ENCODE measurements at places on chromosomes 16 and 17. TPM values are rescaled to one million over a fixed set of nuclear protein-coding genes. Genes with fewer than 3 reads are reported as not detected.

GRCh38 chr16:88804552-88805339 lies 1.2 kb downstream of the CDT1 start:
- peaks cover 12% of the 10 kb centered on the region for H3K4me1 ChIP-seq
- DNase-seq: no peak
- H3K27ac ChIP-seq: peak overlapping the region; percentile 63
- no peaks in the 10 kb centered on the region for H3K27me3 ChIP-seq

DNA sequence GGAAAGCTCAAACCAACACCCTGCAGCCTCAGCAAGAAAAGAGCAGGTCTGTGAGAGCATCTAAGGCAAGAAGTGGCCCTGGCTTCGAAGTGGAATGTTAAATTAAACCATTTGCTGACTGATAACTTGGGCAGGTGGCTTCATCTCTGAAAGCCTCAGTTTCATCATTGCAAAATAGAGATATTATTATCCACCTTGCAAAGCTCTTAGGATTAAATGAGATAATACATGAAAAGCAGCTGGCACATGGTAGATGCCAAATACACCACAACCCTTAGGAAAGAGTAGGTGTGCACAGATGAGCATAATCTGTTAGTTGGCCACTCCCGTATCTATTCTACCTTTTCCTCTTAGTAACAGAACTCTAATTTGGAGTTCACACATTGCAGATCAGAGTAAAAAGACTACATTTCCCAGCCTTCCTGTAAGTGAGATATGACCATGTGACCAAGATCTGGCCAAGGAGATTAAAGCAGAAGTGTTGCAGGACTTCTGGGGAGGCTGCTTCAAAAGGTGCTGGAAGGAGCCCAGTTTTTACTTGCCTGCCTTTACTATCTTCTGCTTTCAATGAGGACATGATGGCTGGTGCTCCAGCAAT lies 288.7 kb downstream of the SOX9 start:
- no peaks in the 10 kb centered on the region for H3K4me1 ChIP-seq
- peaks cover 37% of the 10 kb centered on the region for H3K27me3 ChIP-seq
- no peaks in the 10 kb centered on the region for H3K36me3 ChIP-seq
- H3K4me3 ChIP-seq: no peak overlapping the region
- H3K27ac ChIP-seq: no peak overlapping the region

- peaks cover 8% of the 10 kb centered on the region for H3K36me3 ChIP-seq
- H3K27ac ChIP-seq: no peak overlapping the region
- no peaks in the 10 kb centered on the region for H3K27me3 ChIP-seq
- H3K4me1 ChIP-seq: no peaks in the 10 kb centered on the region
- peak overlapping the region; percentile 42 for H3K4me3 ChIP-seq
Measured at GRCh38 chr17:40190197-40191021, 13.1 kb downstream of the RAPGEFL1 start.

- no peak for DNase-seq
- no peaks in the 10 kb centered on the region for H3K27me3 ChIP-seq
- H3K36me3 ChIP-seq: no peaks in the 10 kb centered on the region
- H3K4me3 ChIP-seq: no peak overlapping the region
- H3K4me1 ChIP-seq: no peaks in the 10 kb centered on the region
Measured at GRCh38 chr17:59002848-59003247, 103.8 kb downstream of the TRIM37 start.

DNA sequence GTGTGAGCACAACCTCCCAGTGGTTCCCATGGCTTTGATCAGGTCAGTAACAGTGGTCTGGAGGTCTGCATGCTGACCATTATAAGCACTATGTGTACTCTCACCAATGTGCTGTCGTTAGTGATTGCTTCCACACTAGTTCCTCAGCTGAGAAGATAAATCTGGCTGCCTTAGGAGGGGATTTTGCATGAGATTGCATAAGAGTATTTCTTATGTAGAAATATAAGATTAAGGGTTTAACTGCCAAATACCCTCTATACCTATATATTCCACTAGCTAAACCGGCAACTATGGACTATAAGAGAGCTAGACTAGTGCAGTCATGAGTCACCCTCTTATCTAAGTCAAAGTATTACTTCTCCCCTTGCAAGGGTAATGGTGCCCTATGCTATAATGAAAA lies 580.2 kb downstream of the CDH11 start:
- no peaks in the 10 kb centered on the region for H3K4me1 ChIP-seq
- no peaks in the 10 kb centered on the region for H3K36me3 ChIP-seq
- no peak overlapping the region for H3K27ac ChIP-seq
- no peak overlapping the region for H3K4me3 ChIP-seq
- H3K27me3 ChIP-seq: no peaks in the 10 kb centered on the region

- peaks cover 43% of the 10 kb centered on the region for H3K4me1 ChIP-seq
- DNase-seq: no peak
Measured at GRCh38 chr16:53087101-53087500, 32.3 kb downstream of the CHD9 start.

GRCh38 chr16:48136547-48137360 lies 19.0 kb downstream of the ABCC12 start:
- H3K27me3 ChIP-seq: no peaks in the 10 kb centered on the region
- DNase-seq: no peak

GRCh38 chr16:50505115-50505514 lies 43.1 kb upstream of the NKD1 start:
- H3K4me1 ChIP-seq: peaks cover 2% of the 10 kb centered on the region
- no peaks in the 10 kb centered on the region for H3K36me3 ChIP-seq
- no peaks in the 10 kb centered on the region for H3K27me3 ChIP-seq
- no peak overlapping the region for H3K27ac ChIP-seq
- H3K4me3 ChIP-seq: no peak overlapping the region
- DNase-seq: no peak

DNA sequence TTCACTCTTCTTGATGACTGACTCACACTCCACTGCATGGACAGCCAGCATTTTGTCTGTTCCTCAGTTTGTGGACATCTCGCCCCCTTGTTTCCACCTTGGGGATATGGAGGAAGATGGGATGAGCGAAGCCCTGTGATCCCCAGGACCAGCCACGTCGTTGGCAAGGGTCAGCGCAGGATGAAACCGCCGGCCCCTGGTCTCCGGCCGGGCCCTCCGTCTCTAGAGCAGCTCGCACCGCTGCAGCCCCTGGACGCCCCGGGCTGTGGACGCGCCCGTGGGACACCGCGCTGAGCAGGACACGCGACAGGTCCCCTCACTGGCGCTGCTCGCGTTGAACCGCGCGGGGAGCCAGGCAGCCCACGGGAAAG lies 604 bp upstream of the ZC3H18 start:
- H3K27ac ChIP-seq: no peak overlapping the region
- no peaks in the 10 kb centered on the region for H3K27me3 ChIP-seq

GRCh38 chr17:19909139-19909538 lies 41.4 kb upstream of the ULK2 start:
- no peaks in the 10 kb centered on the region for H3K27me3 ChIP-seq
- peaks cover 46% of the 10 kb centered on the region for H3K36me3 ChIP-seq
- H3K27ac ChIP-seq: no peak overlapping the region
- DNase-seq: no peak

DNA sequence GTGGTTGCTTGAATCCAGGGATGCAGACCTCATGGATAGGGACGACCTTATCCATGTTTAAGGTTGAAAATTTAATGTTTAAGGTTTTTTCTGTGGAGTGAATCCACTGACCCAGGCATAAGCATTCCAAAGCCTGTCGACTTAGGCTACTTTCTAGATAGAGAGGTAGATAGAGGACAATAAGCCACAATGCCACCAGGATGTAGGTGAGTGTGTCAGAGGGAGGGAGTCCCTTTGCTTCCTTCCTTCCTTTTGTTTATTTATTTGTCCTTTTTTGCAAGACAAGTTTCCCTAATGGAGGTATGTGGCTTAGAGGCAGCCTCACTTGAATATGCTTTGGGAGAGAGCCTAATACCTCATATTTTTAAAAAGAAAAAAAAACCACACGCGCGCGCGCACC lies 834.2 kb upstream of the SOX9 start:
- no peaks in the 10 kb centered on the region for H3K36me3 ChIP-seq
- H3K4me3 ChIP-seq: no peak overlapping the region
- DNase-seq: no peak
- H3K27ac ChIP-seq: no peak overlapping the region

DNA sequence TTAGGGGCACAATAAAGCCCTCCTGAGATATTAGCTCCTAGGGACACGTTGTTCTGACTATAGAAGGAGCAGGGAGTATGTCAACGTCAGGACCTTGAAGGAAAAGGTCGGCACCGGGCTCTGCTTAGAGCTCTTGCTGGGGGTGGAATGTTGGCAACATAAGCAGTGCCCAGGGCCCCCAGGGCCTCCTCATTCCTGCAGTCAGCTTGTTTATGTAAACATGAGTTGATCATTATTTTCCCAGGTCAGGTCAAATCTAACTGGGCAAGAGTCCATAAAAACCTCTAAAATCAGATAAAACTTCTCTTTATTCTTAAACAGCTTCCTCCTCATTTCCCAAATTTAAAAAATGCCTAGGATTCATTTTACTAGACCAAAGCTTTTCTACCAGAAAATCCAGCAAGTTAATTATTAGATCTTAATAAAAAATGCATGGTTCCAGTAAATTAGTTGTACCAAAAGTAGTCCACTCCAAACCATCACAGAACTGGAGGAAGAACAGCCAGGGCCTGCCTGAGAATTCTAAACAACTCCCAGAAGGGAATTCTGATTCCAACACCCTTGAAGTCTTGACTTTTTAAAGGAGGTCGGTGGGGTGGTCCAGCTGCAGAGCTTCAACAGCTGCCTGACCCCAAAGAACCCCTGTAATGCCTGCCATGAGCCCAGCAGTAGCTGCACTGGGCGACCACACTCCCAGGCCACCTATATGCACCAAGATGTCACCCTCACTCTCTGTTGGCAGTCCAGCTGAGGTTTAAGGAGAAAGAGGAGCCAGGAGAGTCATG lies 54.3 kb downstream of the AMFR start:
- no peaks in the 10 kb centered on the region for H3K4me1 ChIP-seq
- no peak for DNase-seq
- H3K27ac ChIP-seq: no peak overlapping the region
- no peaks in the 10 kb centered on the region for H3K27me3 ChIP-seq
- no peaks in the 10 kb centered on the region for H3K36me3 ChIP-seq

DNA sequence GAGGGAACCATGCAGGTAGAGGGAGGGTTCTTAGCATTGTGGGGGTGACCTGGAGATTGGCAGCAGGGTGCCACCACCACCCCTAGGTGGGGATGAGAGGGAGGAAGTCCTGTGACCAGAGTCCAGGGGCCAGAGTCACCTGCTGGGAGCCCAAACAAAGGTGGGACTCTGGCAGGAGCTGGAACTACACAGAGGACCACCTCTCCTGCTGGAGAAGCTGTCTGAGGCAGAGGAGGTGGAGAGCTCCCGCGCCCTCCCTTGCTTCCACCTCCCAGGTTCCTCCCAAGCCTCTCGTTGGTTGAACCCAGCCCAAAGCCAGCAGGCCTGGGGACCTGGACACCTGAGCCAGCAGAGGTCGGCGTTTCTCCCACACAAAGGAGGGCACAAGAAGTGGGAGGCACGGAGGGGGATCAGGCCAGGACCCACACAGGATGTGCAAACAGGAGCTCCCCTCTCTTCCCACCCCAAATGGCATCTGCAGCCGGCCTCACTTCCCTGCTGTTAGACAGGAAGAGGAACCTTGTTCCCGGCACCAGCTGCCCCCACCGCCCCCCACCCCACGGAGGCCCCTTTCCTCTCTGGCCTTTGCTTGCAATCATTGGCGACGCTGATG lies 154.6 kb downstream of the SEC14L1 start:
- H3K4me1 ChIP-seq: no peaks in the 10 kb centered on the region
- H3K4me3 ChIP-seq: no peak overlapping the region
- H3K36me3 ChIP-seq: no peaks in the 10 kb centered on the region
- H3K27me3 ChIP-seq: no peaks in the 10 kb centered on the region
- H3K27ac ChIP-seq: no peak overlapping the region
- DNase-seq: no peak

DNA sequence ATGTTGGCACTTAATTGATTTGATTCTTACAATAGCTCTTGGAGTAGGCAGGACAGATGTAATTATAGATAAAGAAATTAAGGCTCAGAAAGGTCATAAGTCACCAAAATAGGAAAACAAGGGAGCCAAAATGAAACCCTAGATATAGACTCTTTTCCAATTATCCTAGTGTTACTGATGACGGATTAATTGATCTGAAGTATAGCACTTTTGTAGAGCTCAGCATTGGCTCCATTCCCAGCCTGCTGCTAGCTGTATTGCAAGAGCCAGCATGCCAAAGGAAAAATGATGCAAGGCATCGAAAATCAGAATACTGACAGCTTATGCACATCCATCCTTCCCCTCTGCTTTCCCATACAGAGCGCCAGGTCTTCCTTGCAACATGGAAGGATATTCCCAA lies 21.6 kb upstream of the RASL10B start:
- no peak for DNase-seq
- H3K36me3 ChIP-seq: peaks cover 14% of the 10 kb centered on the region

- no peak overlapping the region for H3K4me3 ChIP-seq
- peaks cover 43% of the 10 kb centered on the region for H3K27me3 ChIP-seq
- DNase-seq: peak; percentile 20
- no peak overlapping the region for H3K27ac ChIP-seq
- H3K36me3 ChIP-seq: no peaks in the 10 kb centered on the region
- H3K4me1 ChIP-seq: peaks cover 17% of the 10 kb centered on the region
Measured at GRCh38 chr16:86292171-86292775, 218.1 kb upstream of the FOXF1 start.

- H3K27ac ChIP-seq: no peak overlapping the region
- H3K4me3 ChIP-seq: no peak overlapping the region
- H3K36me3 ChIP-seq: no peaks in the 10 kb centered on the region
- no peaks in the 10 kb centered on the region for H3K27me3 ChIP-seq
Measured at GRCh38 chr17:1197379-1197778, 17.6 kb upstream of the ABR start.

GRCh38 chr17:10600571-10600970 lies 51.1 kb upstream of the MYH2 start:
- H3K27me3 ChIP-seq: no peaks in the 10 kb centered on the region
- no peaks in the 10 kb centered on the region for H3K36me3 ChIP-seq
- H3K27ac ChIP-seq: no peak overlapping the region
- DNase-seq: no peak
- H3K4me3 ChIP-seq: no peak overlapping the region

DNA sequence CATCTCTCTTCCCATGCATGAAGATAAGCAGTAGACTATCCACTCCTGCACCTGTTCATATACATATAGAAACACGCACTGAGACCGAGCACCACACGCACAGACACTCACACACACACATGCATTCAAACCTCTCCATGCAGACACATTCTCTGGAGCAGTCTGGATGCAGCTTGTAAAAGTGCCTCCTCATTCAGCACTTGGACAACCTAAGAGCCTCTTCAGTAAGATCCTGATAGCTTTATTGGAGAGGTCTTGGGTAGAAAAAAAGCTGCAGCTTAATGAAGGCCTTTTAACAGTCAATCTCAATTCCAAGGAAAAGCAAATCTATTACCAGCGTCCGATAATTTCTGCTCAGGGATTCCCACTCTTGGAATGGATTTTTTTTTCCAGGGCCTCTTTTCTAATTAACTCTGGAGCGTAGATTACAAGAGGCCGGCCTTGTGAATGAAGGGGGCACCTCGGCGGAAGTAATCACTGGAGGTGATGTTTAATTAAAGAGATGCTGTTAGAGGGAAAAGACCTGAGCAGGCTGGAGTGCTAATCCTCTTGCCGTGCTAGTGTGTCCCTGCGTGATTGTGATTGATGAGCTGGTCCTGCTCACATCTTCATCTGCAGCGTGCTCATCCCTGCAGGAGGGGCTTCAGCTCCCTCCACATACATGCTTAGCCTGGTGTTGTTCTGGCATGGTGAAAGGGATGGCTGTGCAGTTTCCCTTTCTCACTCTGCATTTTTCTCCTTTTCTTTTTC lies 155.1 kb downstream of the RBFOX1 start:
- H3K4me1 ChIP-seq: no peaks in the 10 kb centered on the region
- H3K36me3 ChIP-seq: no peaks in the 10 kb centered on the region
- no peaks in the 10 kb centered on the region for H3K27me3 ChIP-seq
- no peak overlapping the region for H3K4me3 ChIP-seq

TBC1D3 gene
- total RNA-seq: not detected

KRT40 gene
- not detected for total RNA-seq

Data from H1 (cell line).